Kidney glomerular epithelial cell (primary cell): ENCODE measurements at places on chromosomes 4 and X.
A peak's percentile ranks its signal among the peaks of the same experiment; 100 is the strongest.

- DNase-seq, result no peak
Observed at GRCh38 chr4:1466034-1466862, 60.0 kb upstream of the NKX1-1 start.

DNA sequence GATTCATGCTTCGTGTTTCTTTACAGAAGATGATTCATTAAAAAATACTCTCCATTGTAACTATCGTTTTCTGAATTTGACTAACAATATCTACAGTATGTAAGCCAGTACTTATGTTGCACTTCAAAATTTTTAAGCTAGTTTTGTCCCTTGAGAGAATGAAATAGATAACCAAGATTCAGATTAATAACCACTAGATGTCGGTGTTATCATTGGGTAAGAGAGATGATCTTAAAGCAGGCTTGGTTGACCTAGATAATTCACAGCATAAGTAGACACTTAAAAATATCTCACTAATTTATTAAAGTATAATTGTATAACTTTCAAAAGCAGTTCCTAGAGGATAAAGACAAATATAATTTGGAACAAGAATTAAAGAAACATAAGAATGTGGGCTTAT lies 430.9 kb downstream of the C4orf33 start:
- no peak for DNase-seq

GRCh38 chrX:20224814-20225487 lies 41.8 kb downstream of the RPS6KA3 start:
- peak; percentile 3 for DNase-seq

GRCh38 chrX:16440446-16440845 lies 209.5 kb upstream of the S100G start:
- no peak for DNase-seq

DNA sequence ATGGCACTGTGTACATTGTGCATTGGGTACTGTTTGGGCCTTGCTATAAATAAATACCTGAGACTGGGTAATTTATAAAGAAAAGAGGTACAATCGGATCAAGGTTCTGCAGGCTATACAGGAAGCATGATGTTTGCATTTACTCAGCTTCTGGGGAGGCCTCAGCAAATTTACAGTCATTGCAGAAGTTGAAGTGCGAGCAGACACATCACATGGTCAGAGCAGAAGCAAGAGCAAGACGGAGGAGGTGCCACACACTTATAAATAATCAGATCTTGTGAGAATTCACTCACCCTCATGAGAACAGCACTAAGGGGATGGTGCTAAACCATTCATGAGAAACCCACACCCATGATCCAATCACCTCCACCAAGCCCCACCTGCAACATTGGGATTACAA lies 505.0 kb downstream of the ARAP2 start:
- DNase-seq, result no peak

GRCh38 chr4:174521800-174522182 lies 497 bp downstream of the HPGD start:
- DNase-seq, result no peak

DNA sequence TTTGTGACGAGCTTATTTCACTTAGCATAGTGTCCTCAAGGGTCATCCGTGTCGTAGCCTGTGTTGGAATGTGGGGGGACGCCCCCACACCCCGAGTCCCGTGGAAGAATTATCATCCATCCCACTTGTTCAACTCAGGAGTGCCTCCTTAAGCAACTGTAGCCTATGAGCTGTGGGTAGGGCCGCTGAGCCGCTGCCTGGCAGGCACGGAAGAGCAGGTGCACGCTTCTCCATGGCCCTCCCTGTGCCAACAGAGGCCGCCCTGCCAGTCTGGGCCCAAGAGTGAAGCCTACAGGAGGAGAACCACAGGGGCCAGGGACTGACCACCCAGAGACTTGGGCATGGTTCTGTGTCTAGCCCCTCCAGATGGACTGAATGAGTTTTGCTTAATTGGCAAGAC lies 2.3 kb upstream of the RGS12 start:
- no peak for DNase-seq

GRCh38 chr4:5052726-5053425 lies 1.6 kb downstream of the STK32B start:
- DNase-seq, result no peak

DNA sequence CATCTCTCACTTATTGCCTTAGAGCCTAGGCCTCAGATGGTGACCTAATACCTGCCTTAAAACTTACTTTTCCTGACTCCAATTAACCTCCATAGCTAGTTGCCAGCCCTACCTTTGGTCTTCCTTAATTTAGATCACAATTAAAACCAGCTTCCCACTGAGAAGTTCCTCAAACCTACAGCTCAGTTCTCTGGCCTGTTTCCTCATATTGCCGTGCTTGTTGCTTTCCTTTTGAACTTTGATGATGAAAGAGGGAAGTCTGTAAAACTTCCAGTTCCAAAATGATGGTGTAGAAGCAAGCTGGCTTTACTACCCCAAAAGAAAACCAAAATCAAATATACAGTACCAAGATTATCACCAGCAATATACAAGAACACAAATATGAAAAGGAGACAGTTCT lies 28.9 kb upstream of the CAMK2D start:
- DNase-seq, result no peak

DNA sequence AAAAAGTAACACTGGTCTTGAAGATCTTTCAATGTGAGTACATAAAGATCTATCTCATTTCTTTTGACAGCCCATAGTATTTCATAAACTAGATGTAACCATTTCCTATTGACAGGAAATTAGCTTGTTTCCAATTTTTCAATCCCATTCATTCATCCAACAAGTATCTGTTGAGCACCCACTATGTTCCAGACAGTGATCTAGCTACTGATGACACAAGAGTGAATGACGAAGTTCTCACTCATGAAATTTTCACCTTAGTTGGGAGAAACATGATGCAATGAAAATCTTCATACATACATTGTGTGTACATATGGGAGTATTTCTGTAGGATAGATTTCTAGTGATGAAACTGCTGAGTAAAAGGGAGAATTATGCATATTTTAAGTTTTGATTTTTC lies 1.7 kb downstream of the CD38 start:
- no peak for DNase-seq
